Right atrium auricular region (tissue), 2 donors: ENCODE measurements at places on chromosomes 3 and 15.
A peak's percentile ranks its signal among the peaks of the same experiment; 100 is the strongest.

- no peak for DNase-seq
Observed at GRCh38 chr3:81716870-81717509, 44.5 kb downstream of the GBE1 start.

- no peak for DNase-seq
Observed at GRCh38 chr15:41730543-41730942, 43.7 kb upstream of the MAPKBP1 start.

DNA sequence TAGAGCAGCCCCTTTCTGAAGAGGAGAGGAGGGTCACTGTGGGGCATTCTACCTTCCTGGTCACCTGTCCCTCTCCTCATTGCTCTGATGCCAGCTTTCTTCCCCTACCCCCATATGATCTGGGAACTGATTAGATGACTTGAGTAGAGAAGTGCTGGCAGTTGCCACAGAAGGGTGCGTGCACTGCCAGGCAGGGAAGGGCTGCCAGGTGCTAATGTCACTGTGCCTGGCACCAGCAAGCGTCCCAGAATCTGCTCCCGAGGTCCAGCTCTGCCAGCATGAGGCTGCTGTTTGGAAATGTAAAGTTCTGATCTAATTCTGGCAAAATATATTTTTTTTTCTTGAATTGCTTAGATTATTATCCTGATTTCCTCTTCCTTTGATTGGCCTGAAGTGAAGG, 52.8 kb downstream of the PPM1L start:
- no peak for DNase-seq

- peak; percentile 11 for DNase-seq
Observed at GRCh38 chr3:42698216-42698910, 4.2 kb downstream of the HHATL start.

DNA sequence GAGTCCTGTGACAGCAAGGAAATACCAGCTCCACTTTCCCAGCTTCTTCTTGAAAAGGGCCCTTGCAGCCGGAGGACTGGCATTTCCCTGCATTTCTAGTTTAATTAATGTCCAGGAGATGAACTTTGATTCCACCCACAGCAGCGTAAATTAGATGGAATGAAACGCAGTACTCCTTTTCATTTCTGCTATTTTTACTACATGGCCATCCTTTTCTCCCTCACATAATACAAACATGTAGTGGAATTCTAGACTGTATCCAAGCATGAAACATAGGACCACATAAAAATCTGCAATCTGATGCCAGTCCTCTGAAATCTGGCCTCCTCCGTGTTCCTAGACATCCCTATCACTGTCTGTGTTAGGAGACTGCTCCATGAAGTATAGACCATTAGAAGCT, 403.2 kb downstream of the NR2F2 start:
- no peak for DNase-seq

DNA sequence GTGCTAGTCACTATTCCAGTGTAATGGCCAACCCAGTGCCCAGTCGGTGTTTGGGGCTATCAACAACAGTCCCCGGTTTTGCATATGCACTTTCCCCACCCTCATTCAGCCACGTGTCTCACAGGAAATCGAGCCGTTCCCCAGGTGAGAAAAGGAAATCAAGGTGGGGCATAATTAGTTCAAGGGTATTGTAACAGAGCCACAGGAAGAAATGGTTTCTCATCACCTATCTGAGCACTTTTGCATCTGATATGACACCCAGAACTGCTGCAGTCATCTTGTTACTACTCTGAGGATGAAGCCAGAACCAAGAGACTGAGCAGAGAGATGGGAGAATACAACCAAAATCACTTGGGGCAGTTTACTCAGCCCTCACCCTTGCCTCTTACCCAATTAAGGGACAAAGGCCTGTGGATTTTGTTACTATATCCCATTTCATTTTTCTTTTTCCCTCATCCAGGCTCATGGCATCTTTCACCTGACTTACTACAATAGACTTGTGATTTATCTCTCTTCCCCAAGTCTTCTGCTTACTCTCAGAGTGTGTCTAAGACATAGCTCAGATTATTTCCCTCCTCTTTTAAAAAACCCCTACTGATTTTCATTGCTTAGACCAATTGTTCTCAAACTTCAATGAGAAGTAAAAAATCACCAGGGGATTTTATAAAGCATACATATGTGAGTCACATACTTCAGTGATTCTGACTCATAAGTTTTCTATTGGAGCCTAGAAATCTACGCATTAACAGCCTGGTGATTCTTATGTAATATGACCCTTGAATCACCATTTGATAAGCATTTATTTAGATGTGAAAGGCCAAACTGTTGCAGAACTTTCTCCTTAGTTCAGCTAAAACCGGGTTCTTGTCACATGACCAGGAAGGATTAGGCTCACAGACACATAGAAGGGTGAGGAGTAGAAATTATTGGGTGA, 40.5 kb downstream of the TRAT1 start:
- DNase-seq = no peak

GRCh38 chr3:71120012-71120411, 463.5 kb downstream of the FOXP1 start:
- DNase-seq = no peak

- DNase-seq = no peak
Observed at GRCh38 chr3:52053307-52054304, 2.8 kb downstream of the DUSP7 start.

DNA sequence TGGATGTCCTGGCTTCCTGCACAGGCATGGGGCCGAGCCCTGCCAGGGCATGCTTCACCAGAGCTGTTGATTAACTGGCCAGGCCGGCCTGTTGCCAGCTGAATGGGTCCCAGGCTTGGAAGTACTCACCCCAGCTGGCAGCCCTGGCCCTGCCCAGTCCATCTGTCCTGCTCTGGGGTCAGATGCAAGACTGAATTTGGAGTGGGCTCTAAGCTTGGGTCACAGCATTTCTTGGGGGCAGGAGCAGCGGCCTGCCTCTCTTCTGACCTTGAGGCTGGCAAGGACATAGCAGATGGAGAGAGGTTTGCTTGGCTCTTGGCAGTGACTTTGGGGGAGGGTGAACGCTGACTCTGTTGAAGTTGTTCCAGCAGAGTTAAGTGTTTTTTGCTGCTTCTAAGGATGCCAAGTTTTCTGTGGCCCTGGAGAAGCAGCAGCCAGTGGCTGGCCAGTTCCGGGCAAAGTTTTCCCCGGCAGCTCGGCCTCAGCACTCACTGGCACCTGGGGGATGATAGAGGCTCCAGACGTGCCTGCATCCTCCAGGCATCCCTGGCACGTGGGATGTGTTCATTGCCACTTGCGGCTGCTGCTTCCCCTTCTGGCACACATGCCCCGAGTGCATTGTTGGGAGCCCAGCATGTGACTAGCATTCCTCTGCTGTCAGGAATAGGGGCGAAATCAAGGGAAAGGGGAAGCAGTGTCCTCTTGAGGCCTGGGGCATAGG, 22.9 kb downstream of the PDIA5 start:
- DNase-seq = no peak

GRCh38 chr3:53169045-53169831, 8.2 kb downstream of the PRKCD start:
- DNase-seq = no peak

DNA sequence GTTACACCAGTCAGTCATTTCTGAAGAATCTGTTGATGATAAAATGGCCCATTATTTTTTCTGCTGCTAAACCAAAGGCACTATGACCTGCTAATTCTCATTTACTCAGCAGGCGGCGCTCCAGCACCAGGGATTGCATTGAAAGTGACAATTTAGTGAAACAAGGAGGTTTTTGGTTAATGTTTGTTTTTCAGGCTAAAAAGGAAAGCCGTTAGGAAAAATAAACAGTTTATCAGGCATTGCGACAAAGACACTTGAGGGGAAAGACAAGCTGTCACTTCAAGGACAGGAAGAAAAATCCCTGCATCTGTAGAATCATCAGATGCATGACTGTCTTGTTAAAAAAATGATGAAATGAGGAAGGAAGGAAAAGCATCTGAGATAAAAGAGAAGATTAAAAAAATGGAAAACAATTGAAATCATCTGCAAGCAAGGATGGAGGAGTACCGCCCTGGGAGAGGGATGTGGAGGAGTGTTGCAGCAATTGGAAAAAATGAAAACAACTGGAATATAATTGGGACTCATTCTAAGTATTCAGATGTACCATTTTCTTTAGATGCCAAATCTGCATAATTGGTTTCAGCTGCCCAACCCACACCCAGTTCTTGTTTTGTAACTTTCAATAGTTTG, 54.0 kb downstream of the NR1D2 start:
- DNase-seq = peak; percentile 83

- DNase-seq = no peak
Observed at GRCh38 chr3:12670365-12671119, 6.6 kb upstream of the RAF1 start.

GRCh38 chr3:71066356-71066755, 517.2 kb downstream of the FOXP1 start:
- DNase-seq = no peak
